SK-MEL-5 (cell line): ENCODE measurements at places on chromosomes 13 and 19.

DNA sequence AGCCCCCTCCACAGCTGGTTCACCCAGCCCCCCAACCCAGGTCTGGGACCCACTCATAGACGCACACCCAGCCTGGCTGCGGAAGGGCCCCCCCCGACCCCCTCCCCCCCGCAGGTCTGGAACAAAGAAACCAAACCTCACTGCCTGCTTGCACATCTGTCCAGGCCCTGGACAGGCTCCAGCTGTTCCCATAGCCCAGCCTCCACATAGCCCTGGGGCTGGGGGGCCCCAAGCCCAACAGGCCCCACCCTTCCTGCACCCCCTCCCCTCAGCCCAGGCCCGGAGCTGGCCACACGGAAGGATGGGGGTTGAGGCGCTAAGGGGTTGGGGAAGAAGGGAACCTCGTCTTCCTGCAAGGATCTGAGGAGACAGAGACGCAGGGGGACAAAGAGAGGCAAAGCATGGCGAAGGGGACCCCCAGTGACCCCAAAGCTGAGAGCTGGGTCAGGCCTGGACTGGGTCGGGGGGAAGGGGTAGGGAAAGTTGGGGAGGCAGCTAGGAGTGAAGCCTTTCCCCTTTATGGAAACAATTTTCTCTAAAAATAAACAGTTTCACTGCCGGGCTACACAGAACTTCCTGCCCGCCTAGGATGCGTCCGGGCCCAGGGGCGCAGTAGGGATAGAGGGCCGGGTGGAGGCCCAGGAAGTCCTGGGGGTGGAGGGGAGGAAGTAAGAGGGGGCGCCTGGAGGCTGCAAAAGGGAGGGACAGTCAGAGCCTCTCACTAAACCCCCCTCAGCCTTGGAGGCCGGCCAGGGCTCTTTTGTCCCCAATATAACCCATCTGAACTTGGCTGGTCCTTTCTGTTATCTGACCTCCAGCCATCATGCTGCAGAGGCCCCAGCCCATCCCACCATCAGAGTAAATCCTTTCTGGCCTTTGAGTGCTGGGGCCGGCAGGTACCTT is 2.4 kb downstream of the KANK2 start:
- no peak for DNase-seq

DNA sequence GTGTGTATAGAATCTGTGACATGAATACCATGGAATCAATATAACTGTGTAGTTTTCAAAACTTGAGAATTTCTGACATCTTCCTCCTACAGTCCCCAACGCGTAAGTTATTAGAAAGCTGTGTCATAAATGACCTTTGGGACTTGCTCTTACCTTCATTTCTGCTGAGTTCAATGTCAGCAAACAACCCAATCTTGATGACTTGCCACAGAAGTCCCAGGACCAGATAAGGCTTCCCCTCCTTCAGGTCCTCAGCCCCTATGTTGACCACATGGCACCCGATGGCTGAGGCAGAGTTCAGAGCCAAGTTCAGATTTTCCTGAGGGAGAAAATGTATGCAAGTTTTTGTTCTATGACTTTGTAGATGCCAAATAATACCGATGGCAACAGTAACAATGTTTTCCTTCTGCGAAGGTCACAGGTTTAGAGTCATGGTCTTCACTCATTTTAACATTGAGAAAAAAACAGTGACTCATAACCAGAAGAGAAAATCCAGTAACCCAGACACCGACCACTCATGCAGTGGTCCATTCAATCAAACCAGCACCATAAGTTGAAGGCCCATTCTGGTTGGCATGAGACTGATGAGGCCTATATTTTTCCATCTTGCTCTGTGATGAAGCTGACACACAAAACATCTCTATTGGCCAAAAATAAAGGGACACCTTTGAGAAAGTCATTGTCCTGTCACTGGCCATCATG is 29.2 kb downstream of the LCP1 start:
- DNase-seq, result no peak

DNA sequence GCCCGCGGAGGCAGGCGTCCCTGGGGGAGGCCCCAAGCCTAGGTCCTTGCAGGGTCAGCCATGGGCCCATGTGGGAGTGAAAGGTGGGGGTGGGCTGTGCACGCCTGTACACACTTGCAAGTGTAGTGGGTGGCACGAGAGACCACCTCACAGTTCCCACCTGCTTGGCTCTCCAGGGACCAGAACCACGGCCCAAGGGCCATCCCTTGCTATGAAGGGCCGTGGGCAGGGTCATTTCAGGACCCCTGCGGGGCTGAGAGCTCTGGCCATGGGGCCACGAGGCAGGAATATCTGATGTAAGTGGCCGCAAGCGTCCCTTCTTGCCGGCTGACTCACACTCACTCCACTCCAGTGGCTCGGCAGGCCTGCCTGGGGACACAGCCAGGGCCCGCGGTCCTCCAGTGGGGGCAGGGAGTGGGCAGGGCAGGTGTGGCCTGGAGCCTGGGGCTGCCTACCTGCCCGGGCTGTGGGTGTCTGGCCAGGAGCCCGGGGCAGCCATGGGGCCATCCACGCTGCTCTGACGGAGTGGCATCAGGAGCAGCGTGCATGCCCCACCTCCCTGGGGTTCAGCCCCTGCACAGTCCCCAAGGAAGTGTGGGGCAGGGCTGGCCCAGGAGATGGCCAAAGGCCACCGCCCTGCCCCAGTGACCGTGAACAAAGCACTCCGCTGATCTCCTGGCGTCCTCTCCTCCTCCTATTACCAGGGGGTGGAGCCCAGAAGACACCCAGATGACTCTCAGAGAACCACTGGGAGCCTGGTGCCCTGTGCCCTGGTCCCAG is 8.6 kb upstream of the MKNK2 start:
- DNase-seq, result peak; percentile 71

GRCh38 chr19:11530432-11530831 is 1.5 kb upstream of the ECSIT start:
- DNase-seq, result peak; percentile 97

DNA sequence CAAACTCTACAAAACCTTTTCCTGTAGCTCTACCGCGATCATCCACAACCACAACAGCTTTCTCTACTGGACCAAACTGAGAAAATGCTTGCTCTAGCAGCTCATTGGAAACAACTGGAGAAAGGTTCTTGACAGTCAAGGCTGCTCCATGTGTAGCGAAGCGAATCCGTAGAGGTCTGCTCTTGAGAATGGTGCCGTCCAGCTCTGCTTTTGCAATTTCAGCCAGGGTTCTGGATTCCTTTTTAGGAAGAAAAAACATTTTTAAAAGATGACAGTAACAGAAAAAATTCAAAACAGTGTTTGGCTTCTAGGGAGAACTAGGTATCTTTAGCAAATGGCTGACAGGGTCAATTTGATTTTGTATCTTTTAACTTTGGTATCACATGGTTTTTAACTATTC is 10.4 kb downstream of the PSPC1 start:
- no peak for DNase-seq

DNA sequence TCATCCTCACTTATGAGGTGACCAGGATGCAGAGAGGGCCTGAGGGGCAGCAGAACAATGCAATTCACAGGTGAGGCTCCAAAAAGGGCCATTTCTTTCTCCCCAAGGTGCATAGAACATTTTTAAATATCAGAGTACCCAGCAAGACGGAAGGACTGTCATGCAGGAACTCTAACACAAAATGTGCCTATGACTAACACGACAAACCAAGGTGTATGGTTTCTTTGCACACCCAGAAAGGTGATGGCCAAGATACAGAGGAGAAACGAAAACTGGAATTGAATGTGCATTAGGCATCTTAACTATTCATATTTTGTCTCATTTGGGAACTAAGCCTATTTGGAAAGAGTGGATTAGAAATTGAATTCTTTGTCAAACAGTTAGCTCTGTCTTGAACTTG is 29.9 kb downstream of the SHISA2 start:
- no peak for DNase-seq

GRCh38 chr13:75870397-75870903 is 234.3 kb downstream of the LMO7 start:
- DNase-seq, result peak; percentile 43

- DNase-seq, result no peak
Observed at GRCh38 chr19:54682306-54682856, 19.6 kb downstream of the LILRB4 start.

- DNase-seq, result no peak
Observed at GRCh38 chr19:12995596-12996405, 526 bp downstream of the NFIX start.

- DNase-seq, result no peak
Observed at GRCh38 chr13:100128838-100129237, 39.9 kb downstream of the PCCA start.

DNA sequence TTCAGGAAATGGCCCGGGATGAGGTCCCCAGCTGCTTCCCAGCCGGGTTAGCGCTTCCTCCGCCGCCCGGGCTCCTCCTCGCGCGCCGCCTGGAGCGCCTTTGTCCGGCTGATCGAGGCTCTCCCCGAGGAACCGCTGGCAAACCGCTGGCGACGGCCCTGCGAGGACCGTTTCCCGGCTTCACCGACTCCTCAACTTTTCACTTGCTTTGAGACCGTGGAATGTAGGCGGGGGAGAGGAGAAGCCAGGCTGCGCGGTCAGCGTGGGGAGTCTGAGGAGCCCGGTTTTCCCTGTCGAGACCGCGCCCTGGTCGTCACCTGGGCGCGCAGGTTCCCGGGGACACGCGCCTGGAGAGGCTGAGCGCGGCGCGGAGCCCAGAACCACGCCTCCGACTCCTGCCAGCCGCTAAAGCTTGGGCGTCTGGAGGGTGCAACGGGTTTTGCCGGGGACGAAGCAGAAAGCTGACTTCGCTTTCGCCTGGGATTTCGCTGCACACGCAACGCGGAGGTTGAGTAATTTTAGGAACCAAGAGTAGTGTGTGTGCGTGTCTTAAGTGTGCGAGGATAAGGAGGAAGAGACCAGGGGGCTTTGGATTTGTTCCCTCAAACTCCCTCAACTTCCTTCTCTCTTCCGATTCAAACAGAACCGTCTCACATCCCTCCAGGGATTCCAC is 7.3 kb upstream of the DGKH start:
- DNase-seq, result peak; percentile 38

DNA sequence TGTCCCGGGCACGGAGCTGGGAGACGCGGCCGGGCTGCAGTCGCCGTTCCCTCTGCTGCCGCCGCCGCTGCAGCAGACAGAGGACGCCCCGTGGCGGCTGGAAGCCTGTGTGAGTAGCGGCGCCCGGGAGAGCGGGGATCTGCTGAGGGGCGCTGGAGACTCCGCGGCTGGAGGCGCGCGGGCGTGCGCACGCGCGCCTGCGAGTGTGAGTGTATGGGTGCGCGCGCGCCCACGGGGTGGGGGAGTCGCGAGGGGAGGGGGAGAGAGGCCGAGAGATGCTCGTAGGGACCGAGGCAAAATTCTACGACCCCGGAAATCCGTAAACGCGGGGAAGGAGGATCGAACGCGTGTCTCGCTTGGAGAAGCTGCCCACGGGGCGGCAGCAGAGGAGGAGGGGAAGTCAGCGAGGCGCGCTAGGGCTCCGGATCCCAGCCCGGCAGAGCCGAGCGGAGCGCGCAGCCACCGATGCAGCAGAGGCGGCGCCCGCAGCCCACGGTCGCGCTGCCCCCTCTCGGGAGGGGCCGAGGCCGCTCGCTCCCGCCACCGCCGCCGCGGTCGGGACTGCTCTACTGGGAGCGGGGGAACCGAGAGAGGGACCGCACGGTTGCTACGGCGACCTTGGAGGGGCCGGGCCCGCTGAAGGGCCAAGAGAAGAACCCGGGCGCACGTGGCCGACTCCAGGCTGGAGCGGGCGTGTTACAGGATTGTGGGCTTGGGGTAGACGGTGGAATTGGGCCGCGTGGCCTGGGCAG is at the start of gene ENOX1:
Gene ENOX1 (minus strand): TSS at position 207 of the 752 bp plus-strand sequence.
- peak; percentile 82 for DNase-seq

- peak; percentile 35 for DNase-seq
Observed at GRCh38 chr19:41646589-41647204, 19.8 kb upstream of the CEACAM4 start.

GRCh38 chr19:27738569-27739193 is 1474.3 kb downstream of the UQCRFS1 start:
- no peak for DNase-seq

DNA sequence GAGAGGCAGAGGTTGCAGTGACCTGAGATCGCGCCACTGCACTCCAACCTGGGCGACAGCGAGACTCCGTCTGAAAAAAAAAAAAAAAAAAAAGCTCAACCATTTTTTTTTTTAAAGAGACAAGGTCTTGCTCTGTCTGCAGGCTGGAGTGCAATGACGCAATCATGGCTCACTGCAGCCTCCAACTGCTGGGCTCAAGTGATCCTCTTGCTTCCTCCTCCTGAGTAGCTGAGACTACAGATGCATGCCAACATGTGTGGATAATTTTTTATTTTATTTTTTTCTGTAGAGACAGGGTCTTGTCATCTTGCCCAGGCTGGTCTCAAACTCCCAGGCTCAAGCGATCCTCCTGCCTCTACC is 10.3 kb downstream of the EHD2 start:
- DNase-seq, result peak; percentile 80

DNA sequence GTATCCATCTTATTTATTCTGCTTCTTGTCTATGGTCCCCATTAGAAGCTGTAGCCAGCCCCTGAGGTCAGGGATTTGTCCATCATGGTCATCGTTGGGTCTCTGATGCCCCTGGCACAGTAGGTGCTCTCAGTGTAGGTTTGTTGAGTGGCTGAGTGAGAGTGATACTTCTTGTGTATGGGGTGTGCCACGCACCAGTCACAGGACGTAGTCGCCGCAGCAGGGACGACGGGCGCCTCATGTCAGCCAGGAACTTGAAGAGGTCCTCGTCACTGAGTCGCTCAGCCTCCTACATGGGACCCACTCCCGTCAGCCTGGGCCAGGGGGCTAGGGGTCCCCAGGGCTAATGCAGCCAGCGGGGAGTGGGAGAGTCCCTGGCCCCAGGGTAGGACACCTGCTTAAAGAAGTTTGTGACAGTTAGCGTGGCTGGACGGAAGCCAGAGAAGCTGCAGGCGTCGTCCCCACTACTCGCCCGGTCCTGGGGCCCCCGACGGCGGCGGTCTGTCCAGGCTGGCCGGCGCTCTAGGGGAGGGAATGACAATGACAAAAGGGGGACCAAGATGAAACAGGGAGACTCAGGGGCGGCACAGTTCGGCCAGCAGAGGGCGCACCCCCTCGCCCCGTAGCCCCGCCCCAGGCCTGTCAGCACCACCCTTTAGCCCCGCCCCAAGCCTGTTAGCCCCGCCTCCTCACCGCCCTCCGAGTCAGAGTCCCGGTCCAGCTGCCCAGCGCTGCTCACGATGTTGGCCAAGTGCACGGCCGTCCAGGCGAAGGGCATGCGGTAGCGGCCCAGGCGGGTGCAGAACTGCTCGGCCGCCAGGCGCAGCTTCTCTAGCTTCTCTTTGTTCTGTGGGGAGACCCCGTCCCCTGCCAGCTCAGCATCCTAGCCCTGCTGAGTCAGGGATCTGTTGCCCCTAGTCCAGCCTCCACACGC is 3.7 kb downstream of the ANGPTL8 start:
- DNase-seq, result peak; percentile 78

GRCh38 chr19:6472713-6473112 is 8.6 kb downstream of the CRB3 start:
- no peak for DNase-seq
